ENCODE measurements at places on chromosomes 6 and 20.

DNA sequence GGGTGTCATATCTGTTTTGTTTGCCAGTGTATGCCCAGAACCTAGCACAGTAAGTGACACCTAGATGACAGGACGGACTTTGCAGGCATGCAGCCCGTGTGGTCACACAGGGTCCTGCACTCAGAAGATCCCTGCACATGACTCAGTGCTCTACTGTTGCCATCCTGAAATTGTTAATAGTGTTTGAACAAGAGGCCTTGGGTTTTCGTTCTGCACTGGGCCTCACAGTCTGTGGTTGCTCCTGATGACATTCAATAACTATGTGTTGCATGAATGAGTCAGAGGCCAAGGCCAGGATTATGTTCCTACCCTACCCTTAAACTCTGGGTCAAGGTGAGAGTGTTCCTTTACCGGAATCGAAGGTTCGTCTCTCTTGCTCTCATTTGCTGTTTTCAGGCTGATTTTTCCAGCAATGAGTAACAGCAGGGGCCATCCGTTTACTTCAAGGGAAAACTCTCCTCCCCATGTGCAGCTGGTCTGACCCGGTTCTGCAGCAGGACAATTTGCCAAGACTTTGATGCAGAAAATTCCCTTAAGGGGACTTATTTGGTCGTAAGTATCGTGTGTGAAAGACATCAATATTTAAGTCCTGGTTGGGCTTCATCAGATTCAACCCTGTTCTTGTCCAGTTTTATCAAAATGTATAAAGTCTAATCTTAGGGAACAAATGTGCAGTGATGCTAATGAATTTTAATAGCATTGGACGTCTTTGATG lies 13.0 kb upstream of the PFDN4 start:
- DNase-seq = peak; percentile 92

- DNase-seq = no peak
These were observed 25.0 kb downstream of the TTK start for GRCh38 chr6:80029470-80029869.

- DNase-seq = peak; percentile 42
These were observed 872 bp upstream of the RBM39 start for GRCh38 chr20:35742741-35743523.

DNA sequence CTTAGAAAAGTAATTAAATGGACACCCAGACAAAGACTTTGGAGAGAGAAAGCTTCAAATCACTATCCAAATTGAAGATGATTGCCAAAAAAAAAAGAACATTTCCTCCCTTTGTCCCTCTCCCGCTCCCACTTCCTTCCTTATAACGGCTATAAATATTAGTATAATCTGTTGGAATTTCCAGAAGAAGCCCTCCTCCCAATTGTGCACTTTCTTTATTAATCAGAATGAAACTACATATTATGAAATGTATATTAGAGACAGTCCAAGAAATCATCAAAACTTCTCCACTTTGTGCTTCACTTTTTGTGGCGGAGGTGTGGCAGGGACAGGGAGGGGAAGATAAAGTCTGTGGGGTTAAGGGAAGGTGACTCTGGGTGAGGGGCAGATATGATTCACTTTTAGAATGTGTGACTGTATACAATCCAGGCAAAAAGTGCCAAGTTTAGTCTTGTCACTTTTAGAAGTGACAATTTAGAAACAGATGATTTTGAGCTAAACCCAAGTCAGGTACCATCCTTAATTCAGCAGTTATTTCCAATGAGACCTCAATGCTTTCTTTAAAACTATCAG lies 195.0 kb upstream of the MARCKS start:
- no peak for DNase-seq

GRCh38 chr6:157240960-157241311 lies 82.4 kb downstream of the TMEM242 start:
- no peak for DNase-seq

DNA sequence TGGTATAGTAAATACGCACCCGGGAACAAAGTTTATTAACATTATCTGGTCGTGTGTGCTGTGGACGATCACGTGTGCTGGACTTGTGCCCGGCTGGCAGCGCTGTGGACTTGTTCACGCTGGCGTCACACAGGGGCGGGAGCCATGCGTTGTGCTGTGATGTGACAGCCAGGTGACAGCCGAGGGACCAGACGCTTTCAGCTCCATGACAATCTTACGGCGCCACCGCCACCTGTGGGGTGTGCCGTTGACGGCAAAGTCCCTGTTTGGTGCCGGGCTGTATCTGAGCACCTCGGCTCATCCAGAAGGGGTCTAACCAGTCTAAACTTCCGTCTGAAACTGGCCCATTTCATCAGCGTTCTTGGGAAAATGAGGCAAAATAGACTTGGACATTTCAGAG lies 25.2 kb downstream of the DLL1 start:
- no peak for DNase-seq

GRCh38 chr20:57213291-57213690 lies 53.1 kb downstream of the BMP7 start:
- no peak for DNase-seq

DNA sequence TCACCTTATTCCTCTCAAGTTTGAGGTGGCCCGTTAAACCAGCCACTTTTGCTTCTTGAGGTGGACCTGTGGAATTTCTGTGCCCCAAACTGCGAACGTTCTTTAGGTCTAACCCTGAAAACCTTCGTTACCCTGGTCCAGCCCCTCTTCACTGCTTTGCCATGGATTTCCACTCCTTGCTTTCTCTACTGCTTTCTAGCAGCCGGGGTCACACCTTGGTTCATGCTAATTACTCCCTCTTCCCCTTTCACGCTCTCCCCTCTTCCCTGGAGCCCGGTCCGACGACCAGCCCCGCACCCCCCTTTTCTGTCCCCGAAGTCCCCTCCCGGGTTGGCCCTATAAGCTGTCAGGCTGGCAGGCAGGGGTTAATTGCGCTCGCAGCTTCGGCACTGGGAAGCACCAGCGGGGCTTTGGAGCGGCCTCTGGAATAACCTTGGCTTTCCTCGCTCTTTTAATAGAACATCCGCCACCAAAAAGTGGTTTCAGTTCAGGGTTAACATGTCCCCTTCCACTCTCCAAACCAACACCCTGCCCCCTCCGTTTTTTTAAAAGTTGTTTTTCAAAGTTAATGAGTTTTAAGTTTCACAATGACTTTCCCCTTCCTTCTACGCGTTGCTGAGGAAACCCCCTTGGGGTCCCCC lies 1.4 kb upstream of the HIVEP1 start:
- no peak for DNase-seq

DNA sequence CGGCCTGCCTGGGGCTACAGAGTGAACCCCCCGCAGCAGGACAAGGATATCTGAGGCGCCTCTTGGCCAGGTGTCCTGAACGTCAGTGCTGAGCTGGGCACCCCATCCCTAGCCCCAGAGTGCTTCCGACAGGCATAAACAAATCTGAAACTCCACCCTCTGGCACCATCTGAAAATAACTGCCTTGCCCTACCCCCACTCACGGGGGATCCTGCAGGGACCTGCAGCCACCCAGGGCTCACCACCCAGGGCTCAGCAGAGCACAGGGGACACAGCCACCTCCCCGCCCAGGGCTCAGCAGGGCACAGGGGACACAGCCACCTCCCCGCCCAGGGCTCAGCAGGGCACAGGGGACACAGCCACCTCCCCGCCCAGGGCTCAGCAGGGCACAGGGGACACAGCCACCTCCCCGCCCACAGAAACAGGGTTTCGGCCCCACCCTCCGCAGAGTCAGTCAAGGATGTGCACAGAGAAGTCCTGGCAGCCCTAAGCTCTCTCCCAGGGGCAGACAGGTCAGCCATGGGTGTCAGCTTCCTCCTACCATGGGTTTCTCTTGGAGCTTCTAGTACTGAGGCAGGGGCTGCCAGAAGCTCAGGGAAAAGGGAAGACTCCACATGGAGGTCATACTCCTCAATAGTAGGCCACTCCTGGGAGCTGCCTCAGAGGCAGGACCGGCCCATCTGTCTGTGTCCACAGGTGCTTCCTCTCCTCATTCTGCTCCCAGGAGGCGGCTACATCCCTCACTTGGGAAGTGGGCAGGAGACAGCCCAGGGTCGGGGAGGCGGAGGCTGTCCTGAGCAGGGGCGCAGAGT lies 4.6 kb downstream of the UCKL1 start:
- DNase-seq = no peak

GRCh38 chr6:135820340-135820739 lies 31.2 kb upstream of the PDE7B start:
- no peak for DNase-seq
